ENCODE measurements at places on chromosomes 4 and X.
A peak's percentile ranks its signal among the peaks of the same experiment; 100 is the strongest.

DNA sequence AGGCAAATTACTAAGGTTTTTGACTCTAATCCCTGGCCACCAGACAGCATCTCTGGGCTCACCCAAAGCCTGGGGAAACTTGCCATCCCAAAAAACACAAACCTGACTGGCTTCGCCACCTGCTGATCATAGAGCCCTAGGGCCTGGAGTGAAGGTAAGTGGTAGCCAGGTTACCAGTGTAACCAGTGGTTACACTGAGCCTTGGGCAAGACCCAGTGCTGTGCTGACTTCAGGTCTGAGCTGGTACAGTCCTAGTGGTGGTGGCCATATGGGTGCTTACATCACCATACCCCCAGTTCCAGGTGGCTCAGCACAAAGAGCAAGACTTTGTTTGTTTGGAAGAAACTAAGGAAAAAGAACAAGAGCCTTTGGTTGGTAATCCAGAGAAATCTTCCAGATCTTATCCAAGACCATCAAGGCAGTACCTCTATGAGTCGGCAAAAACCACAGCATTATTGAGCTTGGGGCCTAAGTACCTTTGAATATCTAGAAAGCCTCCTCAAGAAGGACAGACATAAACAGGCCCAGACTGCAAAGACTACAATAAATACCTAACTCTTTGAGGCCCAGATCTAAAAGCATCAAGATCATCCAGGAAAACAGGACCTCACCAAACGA, 13.7 kb downstream of the MED14 start:
- peak; percentile 45 for DNase-seq

- DNase-seq = no peak
These were observed 148.3 kb downstream of the BANK1 start for GRCh38 chr4:101938836-101939235.

DNA sequence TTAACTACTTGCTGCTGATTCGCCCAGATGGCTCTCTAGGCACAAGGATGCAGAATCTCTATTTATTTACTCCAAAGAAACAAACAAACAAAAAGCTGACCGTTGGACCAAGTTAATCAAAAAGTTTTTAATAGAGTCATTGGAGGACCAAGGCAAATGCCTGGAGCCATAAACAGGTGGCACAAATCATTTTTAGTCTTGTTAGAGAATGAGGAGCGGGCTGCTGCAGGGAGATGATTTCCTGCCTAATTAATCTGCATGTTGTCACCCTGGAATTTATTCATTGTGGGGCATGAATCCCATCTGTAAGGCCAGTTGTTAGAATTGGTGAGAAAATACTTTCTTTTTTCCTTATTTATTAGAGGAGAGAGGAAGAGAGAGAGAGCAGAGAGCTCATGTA, 147.4 kb upstream of the GATB start:
- DNase-seq = no peak

GRCh38 chr4:173134426-173134825, 34.2 kb upstream of the GALNT7 start:
- no peak for DNase-seq

GRCh38 chr4:183154701-183155391, 55.8 kb downstream of the WWC2 start:
- no peak for DNase-seq

DNA sequence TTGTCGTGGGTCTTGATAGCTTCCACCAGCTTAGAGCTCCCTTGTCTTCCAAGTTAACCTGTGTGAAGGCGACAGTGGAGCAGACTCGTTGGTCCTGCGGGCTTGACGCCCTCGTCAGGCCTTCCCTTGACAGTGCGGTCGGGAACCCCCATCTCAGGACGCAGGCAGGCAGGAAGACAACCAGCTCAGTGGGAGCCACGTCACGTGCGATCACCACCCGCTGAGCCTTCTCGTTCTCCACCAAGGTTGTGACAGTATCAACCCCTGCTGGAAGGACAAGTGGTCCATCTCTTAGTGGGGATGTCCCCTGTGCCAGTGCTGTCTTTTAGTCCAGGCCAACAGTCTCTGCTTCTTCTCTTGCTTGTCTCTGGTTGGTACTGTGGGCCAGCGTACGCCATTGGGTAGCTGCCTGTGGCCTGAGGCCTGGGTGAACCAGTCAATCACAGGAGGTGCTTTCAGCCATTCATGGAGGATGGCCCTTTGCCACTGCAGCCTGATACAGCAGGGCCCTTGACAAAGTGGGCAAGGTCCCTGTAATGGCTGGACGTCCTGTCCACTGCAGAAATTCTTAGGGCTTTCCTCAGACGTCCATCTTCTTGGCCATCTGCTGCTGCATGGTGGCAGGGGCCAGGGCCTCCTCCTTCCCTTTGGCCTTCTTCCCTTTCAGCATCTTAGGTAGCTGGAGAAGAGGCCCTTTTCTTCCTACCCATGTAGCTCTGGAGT, 31.4 kb downstream of the RGS12 start:
- no peak for DNase-seq

- no peak for DNase-seq
These were observed 28.5 kb downstream of the GBA3 start for GRCh38 chr4:22721204-22721603.

DNA sequence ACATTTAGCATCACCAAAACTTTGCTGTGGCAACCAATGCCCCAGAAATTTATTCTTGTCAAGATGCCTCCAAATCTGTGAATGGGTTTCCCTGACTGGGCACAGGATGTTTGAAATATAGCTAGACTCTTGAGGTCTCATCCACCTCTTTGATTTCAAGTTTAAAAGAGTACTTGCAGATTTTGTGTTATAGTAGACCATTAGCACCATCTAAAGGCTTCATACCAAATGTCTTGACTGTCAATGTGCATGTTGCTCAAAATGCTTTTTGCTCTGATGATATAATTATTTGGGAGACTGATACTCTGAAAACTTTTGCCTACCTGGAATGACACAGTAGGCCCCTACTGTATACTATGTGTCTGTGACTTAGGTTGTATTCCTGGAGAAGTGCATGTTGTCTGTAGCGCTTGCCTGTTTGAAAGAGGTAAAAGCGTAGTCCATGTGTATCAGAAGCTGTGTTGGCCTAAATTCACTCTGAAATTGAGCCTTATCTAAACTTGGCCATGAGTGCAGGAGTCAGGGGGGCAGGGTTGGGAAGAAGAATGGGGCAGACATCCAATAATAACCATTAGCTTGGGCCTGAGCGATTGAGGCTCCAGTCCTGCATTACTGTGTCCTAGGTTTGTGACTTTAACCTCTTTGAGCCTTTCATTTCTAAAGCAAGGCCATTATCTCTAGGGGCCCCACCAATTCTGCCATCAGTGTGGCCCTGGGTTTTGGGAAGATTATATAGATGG, 33.8 kb downstream of the NDP start:
- DNase-seq = no peak

- no peak for DNase-seq
These were observed 25.4 kb downstream of the RBPJ start for GRCh38 chr4:26346203-26346620.

DNA sequence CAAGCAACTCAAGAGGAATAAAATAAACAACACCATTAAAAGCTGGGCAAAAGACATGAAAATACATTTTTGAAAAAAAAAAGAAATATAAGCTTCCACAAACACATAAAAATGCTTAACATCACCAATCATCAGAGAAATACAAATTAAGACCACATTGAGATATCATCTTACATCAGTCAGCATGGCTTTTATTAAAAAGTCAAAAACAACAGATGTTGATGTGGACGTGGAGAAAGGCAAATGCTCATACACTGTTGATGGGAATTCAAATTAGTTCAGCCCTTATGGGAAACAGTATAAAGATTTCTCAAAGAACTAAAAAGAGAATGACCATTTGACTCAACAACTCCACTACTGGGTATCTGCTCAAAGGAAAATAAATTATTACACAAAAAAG, 59.6 kb downstream of the STK32B start:
- no peak for DNase-seq

- no peak for DNase-seq
These were observed 250.7 kb upstream of the GATB start for GRCh38 chr4:152011469-152011868.

DNA sequence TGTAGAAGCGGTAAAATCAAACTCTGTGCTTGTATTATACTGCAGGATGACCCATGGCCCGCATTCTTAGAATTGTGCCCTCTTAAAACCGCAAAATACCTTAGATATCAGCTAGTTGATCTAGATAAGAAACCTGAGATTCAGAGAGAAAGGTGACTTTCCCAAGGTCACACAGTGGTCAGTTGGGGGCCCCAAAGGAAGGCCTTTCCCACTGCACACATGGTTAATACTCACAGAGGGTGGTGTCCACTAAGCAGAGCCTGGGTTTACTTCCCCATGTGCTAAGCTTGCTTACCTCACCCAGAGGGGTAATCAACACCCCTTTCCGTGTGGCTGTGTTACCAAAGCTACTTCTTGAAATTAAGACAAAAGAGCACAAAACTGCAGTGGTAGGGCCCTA, 66.3 kb downstream of the RBM47 start:
- DNase-seq = no peak

DNA sequence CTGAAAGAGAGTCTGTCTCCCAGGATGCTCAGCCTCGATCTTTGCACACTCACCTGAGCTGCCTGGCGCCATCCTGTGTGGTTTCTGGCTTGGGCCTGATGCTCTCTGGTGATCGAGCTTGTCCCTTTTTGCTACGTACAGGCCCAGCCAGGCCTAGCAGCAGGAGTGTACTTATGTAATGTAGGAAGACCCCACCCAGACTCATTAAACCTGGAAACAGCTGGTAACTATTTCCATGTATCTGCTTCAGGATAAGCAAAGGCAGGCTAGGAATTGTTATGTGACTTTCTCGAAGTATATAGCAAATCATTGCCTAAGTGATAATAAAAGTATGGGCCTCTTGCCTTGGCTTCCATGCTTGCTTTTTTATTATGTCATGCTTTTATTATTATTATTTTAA, 18.6 kb upstream of the ARSJ start:
- DNase-seq = no peak

DNA sequence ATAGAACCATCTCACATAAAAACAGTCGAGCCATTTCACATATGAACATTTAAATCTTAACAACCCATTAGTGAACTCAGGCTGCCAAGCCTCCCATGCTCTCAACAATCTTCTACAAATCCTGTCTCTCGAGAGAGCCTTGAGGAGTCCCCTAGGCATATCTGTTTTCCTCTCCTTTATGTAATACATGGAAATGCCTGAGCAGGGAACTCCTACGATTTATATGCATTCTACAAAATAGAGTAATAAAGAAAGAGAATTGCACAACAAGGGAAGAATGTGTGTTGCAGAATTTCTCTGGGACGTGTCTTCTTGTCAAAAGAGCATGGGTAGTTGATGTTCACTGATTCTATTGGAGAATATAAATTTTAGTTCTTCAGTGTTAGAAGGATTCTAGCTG, 101.8 kb upstream of the VCX2 start:
- no peak for DNase-seq

DNA sequence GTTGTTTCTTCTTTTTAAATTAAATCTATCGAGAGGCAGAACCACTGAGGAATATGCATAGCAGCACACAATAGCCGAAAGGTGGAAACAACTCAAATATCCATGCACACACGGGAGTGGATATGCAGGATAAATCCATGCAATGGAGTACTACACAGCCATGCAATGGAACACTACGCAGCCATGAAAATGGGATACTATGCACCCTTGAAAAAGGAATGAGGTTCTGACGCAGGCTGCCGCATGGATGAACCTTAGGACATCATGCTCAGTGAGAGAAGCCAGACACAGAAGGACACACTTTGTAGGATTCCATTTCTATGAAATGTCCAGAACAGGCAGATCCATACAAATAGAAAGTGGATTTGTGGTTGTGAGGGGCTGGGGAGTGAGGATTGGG, 18.4 kb upstream of the P2RY8 start:
- no peak for DNase-seq

DNA sequence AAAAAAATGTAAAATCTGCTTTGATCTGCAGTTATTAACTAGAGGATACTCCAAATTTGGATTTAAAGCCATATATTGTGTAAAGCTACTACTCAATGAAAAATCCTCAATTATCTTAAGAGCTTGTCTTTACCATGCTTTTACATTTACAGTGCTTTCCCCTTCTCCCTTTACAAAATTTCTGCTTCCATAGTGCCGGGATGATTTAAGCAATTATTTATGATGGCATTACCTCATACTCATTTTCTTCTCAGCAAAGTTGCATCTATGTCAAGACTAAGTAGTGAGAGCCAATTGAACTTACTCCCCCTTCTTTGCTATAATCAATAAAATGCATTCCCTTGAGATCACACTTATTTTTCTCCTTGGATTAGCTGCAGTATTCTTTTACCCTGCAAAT, 505.4 kb upstream of the AGA start:
- no peak for DNase-seq

DNA sequence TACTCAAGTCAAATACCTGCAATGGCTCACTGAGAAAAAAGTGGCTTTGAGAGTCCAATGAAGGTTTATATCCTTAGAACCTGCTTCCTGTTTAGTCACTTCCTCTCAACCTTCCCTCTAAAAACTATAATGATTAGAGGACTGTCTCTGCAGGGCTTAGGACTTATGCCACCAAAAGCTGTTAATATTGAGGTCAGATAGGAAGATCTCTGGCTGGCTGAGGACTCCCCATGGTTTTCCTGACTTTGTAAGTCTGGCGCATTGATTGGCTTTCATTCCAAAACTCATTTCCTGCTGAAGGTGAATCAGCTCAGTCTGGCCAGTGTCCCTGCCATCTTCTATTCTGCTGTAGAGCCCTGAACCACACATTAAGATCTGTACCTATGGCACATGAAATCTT, 140.9 kb upstream of the ANK2 start:
- no peak for DNase-seq

GRCh38 chr4:122577808-122578781, 42.8 kb downstream of the IL21 start:
- peak; percentile 24 for DNase-seq

DNA sequence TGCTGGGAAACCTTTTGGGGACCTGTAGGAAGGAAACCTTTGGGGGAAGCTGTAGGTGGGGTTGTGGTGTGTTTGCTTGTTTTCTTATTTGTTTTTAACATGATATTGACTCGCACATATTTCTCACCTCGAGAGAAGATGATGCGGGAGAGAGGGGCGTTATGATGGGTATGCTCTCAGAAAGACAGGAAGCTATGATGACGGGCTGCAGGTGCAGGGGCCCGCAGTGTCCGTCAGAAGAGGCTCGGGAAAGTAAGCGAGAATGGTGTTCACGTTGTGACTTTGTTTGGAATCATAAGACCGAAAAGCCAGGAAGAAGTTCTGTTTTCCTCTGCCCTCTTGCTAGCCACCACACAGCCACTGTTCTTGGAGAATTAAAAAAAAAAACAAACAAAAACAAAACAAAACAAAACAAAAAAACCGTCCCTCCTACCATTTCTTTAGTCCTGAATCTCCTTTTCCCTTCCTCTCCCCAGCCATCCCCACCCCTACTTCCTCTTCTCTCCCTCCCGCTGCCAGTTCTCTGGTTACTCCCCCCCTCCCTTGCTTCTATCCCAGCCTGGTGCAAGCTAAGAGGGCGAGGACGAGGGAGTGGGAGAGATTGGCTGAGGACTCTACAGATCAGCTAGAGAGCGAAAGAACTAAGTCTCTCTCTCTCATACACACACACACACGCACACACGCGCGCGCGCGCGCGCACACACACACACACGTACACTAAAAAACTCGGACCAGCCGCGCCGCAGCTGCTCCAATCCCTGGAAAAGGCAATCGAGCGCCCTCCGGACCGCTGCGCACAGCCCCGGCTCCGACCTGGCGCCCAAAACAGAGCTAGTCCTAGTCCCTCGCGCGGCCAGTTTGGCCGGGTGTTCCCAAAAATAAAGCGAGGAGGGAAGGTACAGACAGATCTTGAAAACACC, at the start of gene BMP3:
TSS of gene BMP3 (plus strand) at position 648 of the 920 bp plus-strand sequence. CDS start 577 bp downstream, outside the sequence.
- DNase-seq = no peak
